Skeletal muscle tissue (tissue), 5 donors: ENCODE measurements at places on chromosomes 7 and 10. TPM values are rescaled to one million over a fixed set of nuclear protein-coding genes. Genes with fewer than 3 reads are reported as not detected.

The ZFAND2A gene
- 10.4 TPM for total RNA-seq

The EMX2 gene
- 2.1 TPM for total RNA-seq

The UMAD1 gene
- 5.2 TPM for total RNA-seq

The SLC26A5 gene
- not detected for total RNA-seq

The CDK1 gene
- 17.2 TPM for total RNA-seq

The UCMA gene
- total RNA-seq: 1.6 TPM

The TAS2R3 gene
- total RNA-seq: 3.7 TPM

The KCNIP2 gene
- 2.1 TPM for total RNA-seq

The MYO1G gene
- total RNA-seq: 1.6 TPM

The PLAU gene
- 21.4 TPM for total RNA-seq

The NPY4R2 gene
- 0.52 TPM for total RNA-seq

The SH3PXD2A gene
- 30.3 TPM for total RNA-seq

The FKBP6 gene
- total RNA-seq: under 0.01 TPM

The KIAA1217 gene
- 16.2 TPM for total RNA-seq

The RBP4 gene
- total RNA-seq: 12.5 TPM

The PTPRZ1 gene
- 4.7 TPM for total RNA-seq

The GALNT17 gene
- 24.5 TPM for total RNA-seq

The CUBN gene
- 4.2 TPM for total RNA-seq

The PNLIPRP3 gene
- under 0.01 TPM for total RNA-seq

The CHST3 gene
- 15.7 TPM for total RNA-seq

The ACTL6B gene
- total RNA-seq: not detected

The UTF1 gene
- total RNA-seq: not detected

The FAM107B gene
- total RNA-seq: 13.6 TPM

The CYP2C19 gene
- not detected for total RNA-seq

The TRPV5 gene
- not detected for total RNA-seq

The TDRD1 gene
- total RNA-seq: 0.52 TPM

The FBXW4 gene
- total RNA-seq: 108 TPM

The ADRB1 gene
- total RNA-seq: 0.52 TPM

The BCAP29 gene
- total RNA-seq: 12.0 TPM
